Kidney (tissue), 22 donors: ENCODE measurements at places on chromosomes 6 and 20. TPM values are rescaled to one million over a fixed set of nuclear protein-coding genes. Genes with fewer than 3 reads are reported as not detected.

DNA sequence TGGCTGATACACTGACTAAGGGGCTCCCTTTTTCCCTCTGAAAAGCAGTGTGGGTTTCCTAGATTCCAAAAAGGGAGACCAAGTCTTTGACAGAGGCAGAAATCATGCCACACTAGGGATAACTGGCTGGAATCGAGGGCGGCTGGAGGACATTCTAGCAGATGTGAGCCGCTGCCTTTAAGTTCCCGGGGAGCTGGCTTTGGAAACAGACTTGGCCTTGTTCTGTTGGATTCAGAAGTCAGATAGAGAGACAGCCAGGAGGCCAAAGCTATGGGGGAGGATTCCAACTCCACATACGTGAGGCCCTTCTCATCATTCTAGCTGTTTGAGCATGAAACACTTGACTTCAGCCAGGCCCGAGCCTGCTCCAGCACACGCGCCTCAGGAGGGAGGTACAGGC is 109.9 kb upstream of the FOXC1 start:
- no peak overlapping the region for H3K27ac ChIP-seq
- H3K36me3 ChIP-seq, result no peaks in the 10 kb centered on the region
- DNase-seq, result no peak

DNA sequence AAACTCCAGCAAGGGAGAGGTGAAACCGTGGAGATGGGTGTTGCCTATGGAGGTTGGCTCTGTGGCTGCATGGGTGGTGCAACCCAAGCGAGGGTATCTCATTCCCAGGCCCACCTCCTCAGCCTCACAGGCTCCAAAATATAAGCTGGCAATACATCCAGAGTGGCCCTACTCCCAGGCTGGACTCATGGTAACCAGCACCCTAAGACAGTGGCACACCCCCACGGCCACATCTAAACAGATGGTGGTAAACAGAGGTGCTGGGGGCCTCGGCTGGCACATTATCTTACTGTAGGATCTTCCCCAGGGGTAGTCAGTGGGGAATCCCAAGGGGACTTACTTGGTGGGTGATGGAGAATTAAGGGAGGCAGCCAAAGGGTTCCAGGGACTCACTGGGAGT is 33.7 kb upstream of the CCND3 start:
- DNase-seq, result no peak
- H3K27me3 ChIP-seq, result no peaks in the 10 kb centered on the region
- no peak overlapping the region for H3K27ac ChIP-seq
- H3K36me3 ChIP-seq, result no peaks in the 10 kb centered on the region
- H3K4me1 ChIP-seq, result no peaks in the 10 kb centered on the region

- DNase-seq, result no peak
- H3K27ac ChIP-seq, result no peak overlapping the region
- no peak overlapping the region for H3K4me3 ChIP-seq
- H3K36me3 ChIP-seq, result no peaks in the 10 kb centered on the region
These were observed 15.1 kb upstream of the RPN2 start for GRCh38 chr20:37163832-37164554.

- H3K4me1 ChIP-seq, result no peaks in the 10 kb centered on the region
- H3K27ac ChIP-seq, result no peak overlapping the region
- H3K4me3 ChIP-seq, result no peak overlapping the region
- H3K36me3 ChIP-seq, result peaks cover 11% of the 10 kb centered on the region
- no peak for DNase-seq
- H3K27me3 ChIP-seq, result no peaks in the 10 kb centered on the region
These were observed 66.4 kb downstream of the AFDN start for GRCh38 chr6:167892835-167893815.

GRCh38 chr6:143562143-143562542 is 50.6 kb upstream of the FUCA2 start:
- H3K27me3 ChIP-seq, result no peaks in the 10 kb centered on the region
- no peak overlapping the region for H3K27ac ChIP-seq
- no peaks in the 10 kb centered on the region for H3K36me3 ChIP-seq

- H3K36me3 ChIP-seq, result no peaks in the 10 kb centered on the region
- H3K4me3 ChIP-seq, result no peak overlapping the region
- no peaks in the 10 kb centered on the region for H3K27me3 ChIP-seq
- peaks cover 18% of the 10 kb centered on the region for H3K4me1 ChIP-seq
These were observed 11.8 kb downstream of the ADTRP start for GRCh38 chr6:11766589-11767450.

DNA sequence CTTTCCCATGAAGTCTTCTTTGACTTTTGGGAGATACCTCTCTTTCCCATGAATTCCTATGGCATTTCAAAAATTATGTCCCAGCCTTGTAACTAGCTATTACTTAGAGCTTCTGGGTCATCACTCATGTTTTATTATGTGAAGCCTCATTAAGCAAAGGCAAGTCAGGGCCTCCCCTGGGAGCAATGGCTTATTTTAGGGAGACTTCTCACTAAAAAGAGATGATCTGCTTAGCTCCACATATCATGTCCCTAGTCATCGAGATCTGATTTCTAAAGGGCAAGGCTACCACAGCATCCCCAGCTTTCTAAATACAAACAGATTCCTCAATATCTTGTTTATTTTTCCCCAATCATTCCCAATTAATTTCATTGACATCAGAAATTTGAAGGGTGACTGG is 154.0 kb upstream of the MANEA start:
- no peak overlapping the region for H3K4me3 ChIP-seq
- no peaks in the 10 kb centered on the region for H3K36me3 ChIP-seq
- DNase-seq, result peak; percentile 46
- no peaks in the 10 kb centered on the region for H3K4me1 ChIP-seq
- H3K27me3 ChIP-seq, result no peaks in the 10 kb centered on the region
- H3K27ac ChIP-seq, result no peak overlapping the region

DNA sequence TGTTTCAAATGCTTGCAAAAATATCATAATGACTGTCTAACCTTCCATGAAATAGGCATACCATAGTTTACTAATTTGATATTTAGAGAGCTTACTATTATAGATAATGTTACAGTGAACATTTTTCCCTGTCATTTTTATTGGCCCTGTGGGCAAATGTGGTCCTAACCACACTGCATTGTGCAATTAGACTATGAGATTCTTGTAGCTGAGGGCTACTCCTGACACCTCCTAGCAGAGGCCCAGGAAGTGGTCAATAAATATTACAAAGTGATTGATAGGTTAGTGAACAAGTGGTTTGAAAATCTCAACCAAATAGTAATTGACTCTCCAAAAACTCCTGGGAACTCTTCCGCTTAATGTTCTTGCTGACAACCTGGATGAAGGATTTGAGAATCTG is 160.5 kb upstream of the KCNG1 start:
- no peaks in the 10 kb centered on the region for H3K36me3 ChIP-seq
- H3K4me3 ChIP-seq, result no peak overlapping the region
- no peak overlapping the region for H3K27ac ChIP-seq
- H3K4me1 ChIP-seq, result no peaks in the 10 kb centered on the region
- H3K27me3 ChIP-seq, result no peaks in the 10 kb centered on the region
- DNase-seq, result no peak

- H3K27ac ChIP-seq, result no peak overlapping the region
- no peaks in the 10 kb centered on the region for H3K36me3 ChIP-seq
- H3K4me1 ChIP-seq, result no peaks in the 10 kb centered on the region
- H3K27me3 ChIP-seq, result no peaks in the 10 kb centered on the region
These were observed 15.7 kb downstream of the SASH1 start for GRCh38 chr6:148358196-148358785.

- H3K4me3 ChIP-seq, result no peak overlapping the region
- no peaks in the 10 kb centered on the region for H3K27me3 ChIP-seq
- no peak overlapping the region for H3K27ac ChIP-seq
- DNase-seq, result no peak
- H3K36me3 ChIP-seq, result no peaks in the 10 kb centered on the region
These were observed 74.4 kb upstream of the TBC1D7 start for GRCh38 chr6:13402711-13403110.

DNA sequence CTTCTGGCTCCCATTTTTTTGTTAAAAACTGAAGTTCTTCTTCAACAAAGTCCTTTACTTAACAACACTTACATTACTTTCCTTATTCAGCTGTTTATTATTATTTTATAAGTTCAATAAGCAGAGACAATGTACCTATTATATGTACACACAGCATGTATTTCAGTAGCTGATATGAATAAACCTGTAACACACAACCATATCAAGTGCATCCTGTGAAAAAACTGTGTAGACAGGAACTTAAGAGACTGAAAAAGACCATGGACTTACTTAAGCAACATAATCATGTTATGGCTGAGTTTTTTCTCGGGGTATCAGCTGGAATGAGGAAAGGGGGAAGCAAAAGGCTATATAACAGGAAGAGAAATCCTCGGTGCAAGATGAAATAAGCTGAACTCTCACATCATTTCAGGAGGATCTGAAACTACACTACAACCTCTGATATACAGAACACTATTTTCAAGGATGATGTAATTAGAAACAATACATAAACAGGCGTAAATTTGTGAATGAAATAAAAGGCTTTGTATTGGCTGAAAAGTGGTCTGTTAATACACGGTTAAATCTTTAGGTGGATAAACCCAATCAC is 70.9 kb downstream of the REV3L start:
- H3K4me3 ChIP-seq, result no peak overlapping the region
- H3K36me3 ChIP-seq, result peaks cover 5% of the 10 kb centered on the region
- H3K4me1 ChIP-seq, result peaks cover 3% of the 10 kb centered on the region
- H3K27me3 ChIP-seq, result no peaks in the 10 kb centered on the region
- H3K27ac ChIP-seq, result no peak overlapping the region

DNA sequence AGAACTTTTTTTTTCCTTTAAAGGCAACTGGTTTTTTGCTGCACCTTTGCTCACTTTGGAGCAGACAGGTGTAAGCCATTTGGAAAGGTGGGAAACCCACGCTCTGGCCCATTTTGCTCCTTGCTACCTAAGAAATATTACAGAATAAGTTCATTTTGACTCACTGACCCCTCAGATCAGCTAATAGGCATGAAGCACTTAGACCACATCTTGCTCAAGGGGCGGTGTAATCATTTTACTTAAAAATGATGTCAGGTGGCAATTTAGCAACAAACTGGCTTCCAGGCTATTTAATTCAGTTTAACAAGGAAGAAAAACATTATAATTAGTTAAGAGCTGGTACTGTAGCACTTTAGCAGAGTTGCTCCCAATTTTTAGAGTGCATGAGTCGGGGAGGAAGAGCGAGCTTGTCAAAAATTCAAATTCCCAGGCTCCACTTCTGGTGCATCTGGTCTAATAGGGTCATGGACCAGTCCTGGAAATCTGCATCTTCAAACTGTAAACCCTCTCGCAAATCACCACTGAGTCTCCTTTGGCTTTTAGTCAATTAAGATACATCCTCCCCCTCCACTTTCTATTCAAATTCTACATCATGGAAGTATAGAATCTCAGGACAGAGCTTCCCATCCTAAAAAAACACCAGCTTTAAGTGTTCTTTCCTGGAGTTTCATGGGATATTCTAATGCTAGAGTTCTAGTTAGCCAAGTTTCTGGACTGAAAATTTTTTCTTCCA is 38.2 kb downstream of the JAG1 start:
- peaks cover 6% of the 10 kb centered on the region for H3K36me3 ChIP-seq
- no peak overlapping the region for H3K4me3 ChIP-seq
- H3K27ac ChIP-seq, result no peak overlapping the region

GRCh38 chr20:51536116-51537069 is 6.1 kb downstream of the NFATC2 start:
- peaks cover 1% of the 10 kb centered on the region for H3K4me1 ChIP-seq
- H3K27ac ChIP-seq, result no peak overlapping the region
- no peak for DNase-seq
- no peaks in the 10 kb centered on the region for H3K36me3 ChIP-seq
- H3K27me3 ChIP-seq, result no peaks in the 10 kb centered on the region
- H3K4me3 ChIP-seq, result no peak overlapping the region

DNA sequence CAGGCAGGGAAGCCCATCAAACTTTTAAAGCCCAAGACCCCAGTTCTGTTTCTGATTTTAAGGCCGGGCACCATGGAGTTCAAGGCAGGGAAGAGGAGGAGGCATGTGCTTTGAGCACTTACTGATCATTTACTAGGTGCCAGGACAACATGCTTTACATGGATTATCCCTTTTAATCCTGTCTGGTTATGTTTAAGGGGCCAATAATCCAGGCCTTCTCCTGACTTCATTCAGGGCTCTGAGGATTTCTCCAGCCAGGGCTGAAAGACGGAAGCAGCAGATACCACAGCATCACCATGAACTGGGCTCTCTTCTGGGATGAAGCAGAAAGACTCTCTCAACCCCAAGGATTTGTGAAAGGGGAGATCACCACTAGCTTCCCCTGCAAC is 4.1 kb downstream of the CCND3 start:
- H3K27me3 ChIP-seq, result no peaks in the 10 kb centered on the region
- H3K36me3 ChIP-seq, result peaks cover 32% of the 10 kb centered on the region
- no peak overlapping the region for H3K27ac ChIP-seq
- no peak overlapping the region for H3K4me3 ChIP-seq
- H3K4me1 ChIP-seq, result peaks cover 8% of the 10 kb centered on the region
- DNase-seq, result no peak

DNA sequence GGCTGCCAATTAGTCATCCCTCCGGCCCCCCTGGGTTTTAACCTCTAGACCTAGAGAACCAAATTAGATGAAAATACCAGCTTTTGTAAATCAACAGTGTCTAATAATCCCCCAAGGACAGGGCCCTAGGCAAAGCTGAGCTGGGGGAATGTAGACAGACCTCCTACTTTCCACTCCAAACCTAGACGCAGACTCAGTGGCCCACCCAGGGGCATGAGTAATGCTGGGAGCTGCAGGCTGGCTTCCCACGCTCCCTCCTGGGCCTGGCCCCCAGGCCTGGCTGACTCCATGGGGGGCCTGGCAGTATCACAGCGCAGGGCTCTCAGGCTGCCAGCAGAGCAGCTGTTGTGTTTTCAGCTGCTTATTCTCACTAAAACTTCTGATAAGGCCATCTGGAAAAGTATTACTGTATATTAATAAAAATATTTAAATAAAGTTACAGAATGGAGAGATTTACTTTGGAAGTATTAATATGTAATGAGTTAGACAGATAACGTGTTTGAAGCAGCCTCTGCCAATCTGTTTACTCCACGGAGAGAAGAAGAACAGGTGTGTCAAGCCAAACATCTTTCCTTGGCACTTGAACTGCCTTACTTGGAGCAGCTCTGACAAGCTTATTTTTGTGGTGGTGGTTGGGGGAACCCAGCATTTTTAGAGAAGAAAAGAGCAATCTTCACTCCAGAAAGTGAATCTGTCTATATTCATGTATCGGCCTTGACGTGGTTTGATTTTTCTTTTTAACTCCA is 144.0 kb upstream of the AGPAT4 start:
- peaks cover 9% of the 10 kb centered on the region for H3K4me1 ChIP-seq
- no peaks in the 10 kb centered on the region for H3K36me3 ChIP-seq
- H3K27ac ChIP-seq, result no peak overlapping the region
- no peak overlapping the region for H3K4me3 ChIP-seq

GRCh38 chr6:12527339-12527738 is 189.2 kb upstream of the PHACTR1 start:
- no peaks in the 10 kb centered on the region for H3K27me3 ChIP-seq
- no peak for DNase-seq
- no peaks in the 10 kb centered on the region for H3K4me1 ChIP-seq
- H3K27ac ChIP-seq, result no peak overlapping the region
- no peak overlapping the region for H3K4me3 ChIP-seq

Gene PTCRA
- not detected for polyA plus RNA-seq

Gene OR2B6
- not detected for polyA plus RNA-seq

Gene MLN
- polyA plus RNA-seq, result not detected

Gene BANF2
- not detected for polyA plus RNA-seq

Gene DLK2
- polyA plus RNA-seq, result not detected

Gene LAMA2
- 2.2 TPM for polyA plus RNA-seq

Gene PRSS35
- 2.0 TPM for polyA plus RNA-seq

Gene PSORS1C1
- 2.1 TPM for polyA plus RNA-seq
